ENCODE measurements at places on chromosomes 1 and 21. TPM values are rescaled to one million over a fixed set of nuclear protein-coding genes. Genes with fewer than 3 reads are reported as not detected.

DNA sequence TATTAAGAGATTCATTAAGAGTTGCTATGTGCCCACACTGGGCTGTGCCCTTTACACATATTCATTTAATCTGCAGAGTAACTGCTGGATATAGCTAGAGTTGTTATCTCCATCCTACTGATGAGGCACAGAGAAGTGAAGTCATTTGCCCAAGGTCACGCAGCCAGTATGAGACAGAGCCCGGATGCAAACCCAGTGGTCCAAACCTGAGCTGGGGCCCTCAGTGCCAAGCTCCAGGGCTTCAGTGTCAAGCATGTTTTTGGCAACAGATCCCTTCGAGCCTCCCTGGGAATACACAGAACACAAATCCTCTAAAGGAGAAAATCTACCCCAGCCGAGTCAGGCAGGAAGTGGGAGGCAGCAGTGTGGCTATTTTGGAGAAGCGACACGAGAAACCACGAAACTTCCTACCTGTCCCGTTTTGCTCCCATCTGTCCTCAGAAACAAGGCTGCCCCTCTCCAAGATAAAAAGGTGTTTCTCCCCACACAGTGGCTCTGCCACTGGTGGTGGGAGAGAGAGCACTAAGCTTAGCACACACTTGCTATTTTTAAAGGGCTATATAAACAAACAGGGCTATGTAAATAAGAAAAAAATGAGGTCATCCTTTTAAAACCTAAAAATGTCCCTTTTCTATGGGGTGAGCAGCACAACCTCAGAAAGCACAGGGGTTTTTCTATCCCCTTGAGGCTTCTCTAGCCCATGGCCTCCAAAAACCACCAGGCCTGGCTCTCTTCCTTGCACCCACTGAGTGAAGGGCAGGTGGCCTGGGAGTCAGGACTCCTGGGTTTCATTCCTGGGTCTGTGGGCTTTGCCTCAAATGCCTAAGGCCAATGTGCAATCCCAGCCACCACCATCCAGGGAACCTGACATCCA, 138.6 kb upstream of the EDN2 start:
- no peak overlapping the region for H3K27ac ChIP-seq
- no peak for DNase-seq
- no peaks in the 10 kb centered on the region for H3K27me3 ChIP-seq
- no peaks in the 10 kb centered on the region for H3K36me3 ChIP-seq

Gene OR2L5
- not detected for total RNA-seq

Gene CCDC27
- 0.13 TPM for total RNA-seq

DNA sequence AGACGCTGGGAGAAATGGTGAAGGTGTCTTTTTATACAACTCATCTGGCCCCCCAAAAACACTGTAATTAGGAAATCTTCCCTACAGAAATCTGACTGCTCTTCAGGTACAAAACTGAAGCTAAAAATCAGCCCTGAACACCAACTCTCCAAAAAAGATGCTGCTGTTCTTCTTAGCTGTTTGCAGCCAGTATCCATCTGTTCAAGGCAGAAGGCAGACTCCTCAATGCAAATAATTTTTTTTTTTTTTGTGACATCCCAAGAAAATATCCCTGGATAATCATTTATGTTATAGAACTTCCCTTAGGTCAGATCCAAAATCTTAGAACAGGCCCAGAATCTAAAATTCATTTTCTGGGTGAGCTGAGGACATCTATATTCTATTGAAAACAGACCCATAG, 36.5 kb downstream of the TRIT1 start:
- no peak for DNase-seq
- no peaks in the 10 kb centered on the region for H3K27me3 ChIP-seq
- H3K36me3 ChIP-seq: peaks cover 63% of the 10 kb centered on the region

GRCh38 chr1:65197636-65198035, 49.6 kb downstream of the AK4 start:
- no peaks in the 10 kb centered on the region for H3K27me3 ChIP-seq
- peaks cover 40% of the 10 kb centered on the region for H3K36me3 ChIP-seq
- peaks cover 35% of the 10 kb centered on the region for H3K4me1 ChIP-seq
- no peak overlapping the region for H3K4me3 ChIP-seq
- H3K27ac ChIP-seq: no peak overlapping the region

Gene MROH7
- total RNA-seq: 0.41 TPM

Gene APOBEC4
- not detected for total RNA-seq

Gene WDR3
- total RNA-seq: 38.8 TPM

GRCh38 chr1:48493041-48493440, 21.0 kb upstream of the SPATA6 start:
- H3K27ac ChIP-seq: no peak overlapping the region
- DNase-seq: no peak
- peaks cover 14% of the 10 kb centered on the region for H3K4me1 ChIP-seq
- no peaks in the 10 kb centered on the region for H3K27me3 ChIP-seq
- H3K36me3 ChIP-seq: no peaks in the 10 kb centered on the region

GRCh38 chr21:43370091-43370658, 56.8 kb downstream of the SIK1 start:
- H3K27me3 ChIP-seq: no peaks in the 10 kb centered on the region
- no peak overlapping the region for H3K4me3 ChIP-seq
- no peak for DNase-seq
- H3K4me1 ChIP-seq: peaks cover 21% of the 10 kb centered on the region
- H3K36me3 ChIP-seq: no peaks in the 10 kb centered on the region

Gene CFAP141
- not detected for total RNA-seq

DNA sequence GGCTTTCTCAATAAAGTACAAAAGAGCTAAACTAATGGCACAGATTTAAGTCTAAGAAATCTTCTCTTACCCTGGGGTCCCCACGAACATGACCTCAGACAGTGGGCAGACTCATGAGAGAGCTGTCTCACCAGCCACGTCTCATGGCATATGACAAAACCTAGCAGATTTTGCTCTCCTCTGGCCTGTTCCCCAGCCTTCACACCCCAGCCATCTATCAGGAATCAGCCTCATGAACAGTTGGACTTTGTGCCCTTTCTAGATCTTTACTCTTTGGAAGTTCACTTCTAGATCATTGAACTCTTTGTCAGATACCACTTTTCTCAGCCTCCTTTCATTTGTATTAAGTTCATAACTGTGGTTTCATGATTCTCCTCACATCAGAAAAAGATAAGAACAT, 14.2 kb upstream of the HSD3B1 start:
- DNase-seq: no peak
- H3K4me1 ChIP-seq: no peaks in the 10 kb centered on the region
- H3K27ac ChIP-seq: no peak overlapping the region
- H3K27me3 ChIP-seq: peaks cover 17% of the 10 kb centered on the region
- peaks cover 19% of the 10 kb centered on the region for H3K36me3 ChIP-seq

Gene KCNE1
- 0.37 TPM for total RNA-seq

GRCh38 chr1:944341-945325, 14.4 kb downstream of the NOC2L start:
- no peak overlapping the region for H3K4me3 ChIP-seq
- no peak for DNase-seq
- H3K27me3 ChIP-seq: peaks cover 30% of the 10 kb centered on the region
- no peak overlapping the region for H3K27ac ChIP-seq
- peaks cover 12% of the 10 kb centered on the region for H3K36me3 ChIP-seq

Gene PLA2G2F
- total RNA-seq: not detected

DNA sequence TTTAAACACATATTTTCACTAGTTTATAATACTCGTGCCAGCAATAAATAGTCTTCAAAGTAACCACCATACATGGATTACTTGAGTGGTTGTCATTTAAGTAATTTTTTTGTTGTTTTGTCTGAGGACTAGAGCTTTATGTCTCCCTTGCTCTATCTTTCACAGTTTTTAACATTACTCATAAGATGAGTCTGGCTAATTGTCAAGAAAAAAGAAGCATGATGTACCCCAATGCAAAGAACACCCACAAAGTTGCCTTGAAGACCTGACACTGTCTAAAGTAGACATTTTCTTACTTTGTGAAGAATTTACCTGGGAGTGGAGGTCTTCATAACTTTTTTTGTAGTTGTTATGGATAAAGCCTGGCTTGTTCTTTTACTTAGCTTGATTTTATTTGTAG, 210.4 kb upstream of the BRINP3 start:
- DNase-seq: no peak
- no peaks in the 10 kb centered on the region for H3K27me3 ChIP-seq
- H3K4me1 ChIP-seq: no peaks in the 10 kb centered on the region

Gene AKNAD1
- total RNA-seq: not detected

DNA sequence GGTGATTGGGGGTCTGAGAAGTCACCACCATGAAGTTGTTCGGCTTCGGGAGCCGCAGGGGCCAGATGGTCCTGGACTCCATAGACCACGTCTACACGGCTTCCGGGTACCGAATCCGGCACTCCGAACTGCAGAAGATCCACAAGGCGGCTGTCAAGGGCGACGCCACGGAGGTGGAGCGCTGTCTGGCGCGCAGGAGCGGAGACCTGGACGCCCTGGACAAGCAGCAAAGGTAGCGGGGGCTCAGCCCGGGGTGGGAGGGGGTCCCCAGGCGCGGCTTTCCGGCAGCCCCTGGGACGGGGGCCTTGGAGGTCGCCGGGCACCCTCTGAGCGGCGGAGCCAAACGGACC, 146.5 kb downstream of the LIPI start:
- H3K4me3 ChIP-seq: no peak overlapping the region
- H3K27ac ChIP-seq: no peak overlapping the region
- DNase-seq: no peak
- H3K36me3 ChIP-seq: peaks cover 3% of the 10 kb centered on the region
- H3K27me3 ChIP-seq: no peaks in the 10 kb centered on the region
- no peaks in the 10 kb centered on the region for H3K4me1 ChIP-seq

- no peak overlapping the region for H3K4me3 ChIP-seq
- no peaks in the 10 kb centered on the region for H3K36me3 ChIP-seq
- no peak for DNase-seq
- H3K27ac ChIP-seq: no peak overlapping the region
These were observed 74.4 kb downstream of the SPAG17 start for GRCh38 chr1:118110580-118110979.

DNA sequence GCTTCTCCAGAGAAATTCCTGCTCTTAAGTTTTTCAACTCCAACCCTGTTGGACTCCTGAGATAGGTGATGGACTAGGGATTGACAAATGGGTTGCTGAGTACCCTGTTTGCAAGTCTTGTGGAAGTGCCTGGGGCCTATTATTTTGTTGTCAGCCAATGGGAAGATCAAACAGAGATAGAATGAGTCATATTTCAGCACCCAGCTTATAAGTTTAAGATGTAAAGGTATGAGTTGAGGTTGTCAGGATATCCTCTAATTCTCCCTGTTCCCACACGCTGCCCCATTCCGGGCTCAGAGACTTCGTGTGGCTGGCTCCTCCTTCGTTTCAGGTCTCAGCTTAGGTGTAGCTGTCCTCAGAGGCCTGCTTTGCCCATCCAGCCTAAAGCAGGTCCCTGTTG, 91.8 kb downstream of the CENPF start:
- H3K27me3 ChIP-seq: no peaks in the 10 kb centered on the region
- H3K4me3 ChIP-seq: no peak overlapping the region
- H3K36me3 ChIP-seq: no peaks in the 10 kb centered on the region
- H3K4me1 ChIP-seq: no peaks in the 10 kb centered on the region

Gene ERICH3
- 0.07 TPM for total RNA-seq

Gene IGFN1
- 0.11 TPM for total RNA-seq

DNA sequence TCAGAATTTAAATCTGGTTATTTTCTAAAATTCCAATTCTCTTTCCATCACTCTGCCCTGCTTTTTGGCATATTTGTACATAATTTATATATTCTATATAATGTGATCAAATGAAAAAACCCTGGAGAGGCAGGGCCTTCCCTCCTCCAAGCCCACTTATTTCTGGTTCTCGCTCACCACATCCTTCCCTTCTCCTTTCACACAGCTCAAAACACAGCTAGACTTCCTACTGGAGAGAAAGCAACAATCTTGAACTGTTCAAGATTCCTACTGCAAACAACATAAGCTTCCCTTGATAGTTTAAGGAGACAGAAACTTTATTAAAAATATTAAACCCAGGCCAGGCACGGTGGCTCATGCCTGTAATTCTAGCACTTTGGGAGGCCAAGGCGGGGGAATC, 7.6 kb upstream of the AIM2 start:
- H3K27me3 ChIP-seq: no peaks in the 10 kb centered on the region
- no peak overlapping the region for H3K4me3 ChIP-seq
- no peak for DNase-seq
- no peak overlapping the region for H3K27ac ChIP-seq
- H3K36me3 ChIP-seq: no peaks in the 10 kb centered on the region

Gene LRRC38
- total RNA-seq: 0.25 TPM

GRCh38 chr1:225627304-225627947, 25.5 kb downstream of the ENAH start:
- no peak overlapping the region for H3K4me3 ChIP-seq
- H3K4me1 ChIP-seq: peaks cover 62% of the 10 kb centered on the region

GRCh38 chr1:36805979-36806640, 228.2 kb downstream of the GRIK3 start:
- H3K4me3 ChIP-seq: no peak overlapping the region
- no peaks in the 10 kb centered on the region for H3K27me3 ChIP-seq
- no peak overlapping the region for H3K27ac ChIP-seq

GRCh38 chr1:78491451-78492071, 787 bp downstream of the PTGFR start:
- H3K27me3 ChIP-seq: peaks cover 80% of the 10 kb centered on the region
- peak overlapping the region; percentile 83 for H3K4me3 ChIP-seq

GRCh38 chr1:156378557-156378956, 9.5 kb downstream of the RHBG start:
- DNase-seq: no peak
- peaks cover 9% of the 10 kb centered on the region for H3K4me1 ChIP-seq
- no peaks in the 10 kb centered on the region for H3K27me3 ChIP-seq

Gene RSRP1
- 76.9 TPM for total RNA-seq

DNA sequence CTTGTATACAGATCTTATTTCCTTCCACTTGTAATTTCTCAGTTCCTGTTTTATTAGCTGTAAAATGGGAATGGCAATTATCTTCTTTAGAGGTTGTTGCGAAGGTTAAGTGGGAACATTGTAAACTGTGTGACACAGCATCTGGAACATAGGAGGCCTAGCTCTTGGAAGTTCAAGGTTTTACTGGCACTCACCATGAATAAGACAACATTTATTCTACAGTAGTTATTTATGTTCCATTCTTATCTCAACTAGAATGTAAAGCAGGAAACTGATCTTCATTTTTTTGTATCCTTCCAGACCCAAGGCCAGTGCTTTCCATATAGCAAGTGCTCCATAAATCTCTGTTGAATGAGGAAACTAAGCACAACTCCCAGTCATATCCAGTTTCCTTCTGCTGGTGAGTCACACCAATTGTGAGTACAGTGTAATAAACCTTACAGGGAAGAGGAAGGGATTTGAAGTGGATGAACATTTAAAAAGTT, 1.4 kb downstream of the BCL10 start:
- no peaks in the 10 kb centered on the region for H3K27me3 ChIP-seq
- peak overlapping the region; percentile 82 for H3K4me3 ChIP-seq
- H3K4me1 ChIP-seq: peaks cover 29% of the 10 kb centered on the region
- DNase-seq: no peak

DNA sequence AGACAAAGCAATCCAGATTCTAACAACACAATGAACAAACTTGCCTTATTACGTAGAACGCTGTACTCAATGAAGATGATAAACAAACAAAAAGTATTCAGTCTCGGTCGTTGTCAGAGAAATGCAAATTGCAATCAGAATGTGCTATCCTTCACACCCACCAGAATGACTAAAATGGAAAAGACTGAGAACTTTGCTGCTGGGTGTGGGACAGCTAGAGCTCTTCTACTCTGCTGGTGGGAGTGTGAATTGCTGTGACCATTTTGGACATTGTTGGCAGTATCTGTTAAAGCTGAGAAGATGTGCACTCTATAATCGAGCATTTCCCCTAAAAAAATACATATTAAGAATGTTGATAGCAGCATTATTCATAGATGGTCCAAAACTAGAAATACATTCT, 111.4 kb downstream of the PEX14 start:
- no peak for DNase-seq
- peaks cover 13% of the 10 kb centered on the region for H3K4me1 ChIP-seq
- H3K36me3 ChIP-seq: no peaks in the 10 kb centered on the region
- no peak overlapping the region for H3K4me3 ChIP-seq
- no peaks in the 10 kb centered on the region for H3K27me3 ChIP-seq

Gene DENND2C
- 2.9 TPM for total RNA-seq

Data from WTC11 (cell line).